ENCODE measurements at places on chromosomes 12 and 14.

- no peak for DNase-seq
Observed at GRCh38 chr12:72511906-72512305, 239.7 kb downstream of the TRHDE start.

DNA sequence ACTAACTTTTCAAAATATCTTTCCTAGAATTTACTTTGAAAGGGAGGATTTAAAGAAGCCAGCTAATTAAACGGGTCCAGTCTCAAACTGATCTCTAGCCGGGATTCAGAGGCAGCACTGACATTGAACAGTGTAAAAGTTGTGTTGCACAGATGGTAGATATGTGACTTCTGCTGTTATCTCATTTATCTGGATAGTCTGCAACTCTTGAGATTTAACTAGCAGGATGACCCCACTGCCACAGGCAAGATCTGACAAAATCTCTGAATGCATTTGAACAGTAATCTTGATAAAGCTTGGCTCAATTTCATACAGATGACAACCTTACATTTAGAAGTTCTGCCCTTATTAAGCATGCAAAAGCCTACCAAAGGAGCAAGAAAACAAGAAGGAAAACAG lies 138.0 kb upstream of the CPNE8 start:
- no peak for DNase-seq

DNA sequence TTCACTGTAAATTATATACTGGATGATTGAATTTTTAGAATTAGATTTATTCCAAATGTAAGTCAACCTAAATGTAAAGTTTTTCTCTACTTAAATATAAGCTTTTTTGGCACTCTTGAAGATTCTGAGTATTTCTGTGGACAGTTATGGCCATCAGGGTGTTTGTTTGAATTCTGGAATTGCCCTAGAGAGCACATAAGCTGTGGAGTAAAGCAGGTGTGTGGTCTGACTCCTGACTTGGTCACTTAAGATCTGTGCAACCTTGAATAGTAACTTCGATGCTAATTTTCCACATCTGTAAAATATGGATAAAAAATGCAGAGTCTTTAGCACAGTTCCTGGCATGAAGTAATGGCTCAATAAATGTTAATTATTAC lies 64.4 kb downstream of the FUT8 start:
- DNase-seq, result no peak

DNA sequence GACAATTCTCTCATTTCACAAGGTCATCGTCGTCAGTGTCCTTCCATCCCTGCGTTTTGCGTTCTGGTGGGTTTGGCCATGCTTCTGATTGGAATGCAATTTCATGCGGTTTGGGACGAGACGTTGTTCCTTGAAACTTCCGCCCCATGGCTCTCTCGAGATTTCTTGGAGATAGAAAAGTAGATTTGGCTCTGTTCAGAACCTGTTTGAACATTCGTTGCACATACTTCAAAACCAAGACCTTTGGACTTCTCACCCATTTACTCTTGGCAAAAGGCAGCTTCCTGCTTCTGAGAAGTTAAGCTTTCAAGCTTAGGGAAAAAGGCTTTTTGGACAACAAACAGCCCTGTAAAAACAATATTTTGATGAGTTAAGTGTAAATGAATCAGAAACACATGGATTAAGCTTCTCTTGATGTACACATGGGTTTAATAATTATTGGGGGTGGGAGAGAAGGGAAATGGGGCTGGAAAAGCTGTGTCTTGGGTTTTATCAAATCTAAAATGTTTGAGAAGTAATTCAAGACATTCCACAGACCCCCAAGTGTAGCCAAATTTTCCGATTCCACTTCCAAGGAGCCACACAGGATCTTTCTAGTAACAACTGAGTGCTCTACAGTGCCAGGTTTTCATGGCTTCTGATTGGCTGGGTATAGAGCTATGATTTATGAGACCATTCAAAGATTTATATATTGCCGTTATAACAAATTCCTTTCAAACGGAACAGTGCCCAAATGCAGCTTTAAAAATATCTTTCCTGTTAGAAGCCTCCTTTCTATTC lies 467.2 kb downstream of the MED13L start:
- no peak for DNase-seq

- no peak for DNase-seq
Observed at GRCh38 chr12:77679686-77680085, 151.0 kb upstream of the NAV3 start.

- peak; percentile 62 for DNase-seq
Observed at GRCh38 chr12:113086249-113087164, 30.0 kb downstream of the DTX1 start.

DNA sequence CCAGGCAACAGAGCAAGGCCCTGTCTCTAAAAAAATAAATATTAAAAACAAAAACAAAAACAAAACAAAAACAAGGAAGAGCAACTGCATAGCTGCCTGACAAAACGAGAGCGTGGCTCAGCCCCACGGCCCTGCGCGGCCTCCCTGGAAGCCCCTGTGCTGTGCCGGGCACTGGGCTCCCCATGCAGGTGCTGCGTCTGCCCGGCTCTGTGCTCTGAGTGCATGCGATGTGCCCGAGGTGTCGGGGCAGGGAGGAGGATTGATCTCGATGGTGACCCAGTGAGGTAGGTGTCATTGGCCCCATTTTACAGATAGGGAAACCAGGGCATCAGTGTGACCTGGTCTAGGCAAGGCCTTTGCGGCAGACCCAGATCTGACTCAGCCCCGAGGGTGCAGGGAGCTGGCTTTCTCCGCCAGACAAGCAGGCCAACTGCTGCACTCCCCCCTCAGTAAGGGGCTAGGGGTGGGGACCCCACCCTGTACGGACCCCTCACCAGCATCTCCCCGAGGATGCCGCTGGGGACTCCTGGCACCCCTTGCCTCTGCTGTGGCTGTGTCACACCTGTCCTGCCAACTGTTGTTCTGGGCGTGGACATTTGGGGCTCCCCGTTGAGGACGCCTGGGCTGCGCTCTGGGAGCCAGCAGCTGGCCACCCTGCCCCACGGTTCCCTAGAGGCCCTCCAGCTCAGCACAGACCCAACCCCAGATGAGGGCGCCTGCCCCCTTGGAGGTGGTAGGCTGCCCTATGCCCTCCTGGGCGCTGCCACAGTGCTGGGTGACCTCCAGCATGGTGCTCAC lies 15.3 kb downstream of the GPR132 start:
- no peak for DNase-seq

DNA sequence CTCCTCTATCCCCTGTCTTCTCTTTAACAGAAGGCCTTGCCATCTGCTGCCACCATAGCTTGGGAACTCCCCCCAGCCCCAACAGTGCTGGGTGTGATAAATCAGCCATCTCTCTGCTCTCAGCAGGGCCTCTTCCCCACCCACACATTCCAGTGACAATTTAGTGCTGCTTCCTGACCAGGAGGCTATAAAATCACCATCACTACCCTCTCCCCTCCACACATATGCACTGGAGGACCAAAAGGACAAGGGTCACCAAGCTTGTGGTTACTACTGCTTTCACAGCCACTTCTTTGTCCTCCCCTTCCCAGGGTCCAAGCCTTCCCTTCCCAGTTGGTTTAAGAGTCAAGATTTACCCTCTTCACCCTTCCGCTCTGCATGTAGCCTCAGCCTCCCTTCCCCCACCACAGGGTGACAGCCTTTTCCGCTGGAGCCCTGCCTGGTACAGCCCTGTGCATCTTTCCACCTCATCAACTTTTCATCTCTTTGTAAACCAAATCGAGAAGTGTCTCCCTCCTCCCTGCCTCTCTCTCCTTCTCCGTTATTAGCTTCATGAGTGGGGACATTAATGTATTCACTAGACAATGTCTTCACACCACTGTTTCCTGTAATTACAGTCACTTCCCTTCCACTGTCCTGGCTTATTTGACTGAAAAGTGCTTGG lies 9.4 kb downstream of the PSMB5 start:
- no peak for DNase-seq

- no peak for DNase-seq
Observed at GRCh38 chr12:107397890-107398500, 287.6 kb upstream of the PWP1 start.

- no peak for DNase-seq
Observed at GRCh38 chr12:69720750-69721149, 17.9 kb upstream of the RAB3IP start.

- DNase-seq, result no peak
Observed at GRCh38 chr14:34983148-34983760, 462 bp downstream of the SRP54 start.

- no peak for DNase-seq
Observed at GRCh38 chr14:58792416-58792815, 154.7 kb downstream of the DACT1 start.

GRCh38 chr12:28024231-28024995 lies 51.9 kb upstream of the PTHLH start:
- no peak for DNase-seq

DNA sequence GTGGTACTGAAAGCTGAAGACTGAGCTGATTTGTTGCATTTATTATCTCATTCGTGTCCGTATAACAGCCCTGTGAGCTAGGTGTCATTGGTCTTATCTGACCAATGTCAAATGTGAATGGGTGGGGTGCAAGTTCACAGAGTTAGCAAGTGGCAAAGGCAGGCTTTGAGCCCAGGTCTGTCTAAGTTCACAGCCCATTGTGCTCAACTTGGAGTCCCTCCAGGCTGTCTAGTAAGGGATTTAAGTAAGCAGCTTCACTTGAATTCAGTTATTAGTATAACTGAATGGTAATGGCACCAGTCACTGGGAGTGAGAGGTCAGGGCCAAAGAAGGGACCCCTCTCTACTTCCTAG lies 8.5 kb downstream of the C1S start:
- no peak for DNase-seq

GRCh38 chr14:32933629-32934072 lies 5.0 kb upstream of the NPAS3 start:
- no peak for DNase-seq

- DNase-seq, result no peak
Observed at GRCh38 chr12:117080661-117081144, 18.5 kb downstream of the TESC start.

DNA sequence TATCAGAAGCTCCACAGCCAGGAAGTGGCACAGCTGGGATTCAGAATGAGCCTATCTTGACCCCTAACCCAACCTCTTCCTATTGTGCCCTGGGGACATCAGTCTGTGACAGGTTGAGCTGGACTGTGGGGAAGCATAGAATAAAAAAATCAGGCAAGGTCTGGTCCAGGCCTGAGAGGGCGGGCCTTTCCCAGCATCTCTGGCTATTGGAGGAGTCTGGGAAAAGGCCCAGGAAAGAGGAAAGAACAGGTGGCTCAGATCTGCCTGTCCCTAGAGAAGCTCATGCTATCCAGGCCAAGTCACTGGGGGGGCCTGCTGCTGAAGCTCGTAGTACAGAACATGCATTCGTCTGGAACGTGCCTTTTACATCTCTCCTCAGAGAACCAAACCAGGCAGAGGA lies 100.5 kb downstream of the PPM1H start:
- no peak for DNase-seq

DNA sequence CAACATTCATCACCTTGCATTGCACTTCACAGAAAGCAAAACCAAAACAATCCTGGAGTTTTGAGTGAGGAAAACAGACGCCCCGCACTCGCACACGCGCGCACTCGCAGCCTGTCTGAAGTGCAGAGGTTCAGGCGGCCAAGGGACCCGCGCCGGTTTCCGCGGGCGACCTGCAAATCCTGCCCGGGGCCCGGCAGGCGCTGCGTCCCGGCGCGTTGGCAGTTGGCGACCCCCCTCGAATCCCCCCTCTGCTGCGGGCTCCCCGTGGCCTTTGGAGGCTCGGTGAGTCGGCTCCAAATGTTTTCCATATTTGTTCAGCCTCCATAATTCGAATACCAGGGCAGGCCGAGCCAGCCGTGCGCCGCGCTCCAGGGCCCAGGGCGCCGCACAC lies at the start of gene SSPN:
Gene SSPN, plus strand, starts transcription at position 324 of the 391 bp plus-strand sequence. CDS start 100 bp downstream, outside the sequence.
- peak; percentile 52 for DNase-seq

DNA sequence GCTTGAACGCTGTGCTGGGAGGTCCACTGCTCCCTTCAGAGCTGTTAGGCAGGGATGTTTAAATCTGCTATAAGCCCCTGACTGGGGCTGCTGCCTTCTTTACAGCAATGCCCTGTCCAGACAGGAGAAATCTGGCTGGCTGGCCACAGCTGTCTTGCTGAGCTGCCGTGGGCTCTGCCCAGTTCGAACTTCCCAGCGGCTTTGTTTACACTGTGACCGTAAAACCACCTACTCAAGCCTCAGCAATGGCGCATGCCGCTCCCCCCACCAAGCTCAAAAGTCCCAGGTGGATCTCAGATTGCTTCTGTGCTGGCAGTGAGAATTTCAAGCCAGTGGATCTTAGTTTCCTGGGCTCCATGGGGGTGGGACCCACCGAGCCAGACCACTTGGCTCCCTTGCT lies 35.8 kb downstream of the CKAP4 start:
- DNase-seq, result no peak

DNA sequence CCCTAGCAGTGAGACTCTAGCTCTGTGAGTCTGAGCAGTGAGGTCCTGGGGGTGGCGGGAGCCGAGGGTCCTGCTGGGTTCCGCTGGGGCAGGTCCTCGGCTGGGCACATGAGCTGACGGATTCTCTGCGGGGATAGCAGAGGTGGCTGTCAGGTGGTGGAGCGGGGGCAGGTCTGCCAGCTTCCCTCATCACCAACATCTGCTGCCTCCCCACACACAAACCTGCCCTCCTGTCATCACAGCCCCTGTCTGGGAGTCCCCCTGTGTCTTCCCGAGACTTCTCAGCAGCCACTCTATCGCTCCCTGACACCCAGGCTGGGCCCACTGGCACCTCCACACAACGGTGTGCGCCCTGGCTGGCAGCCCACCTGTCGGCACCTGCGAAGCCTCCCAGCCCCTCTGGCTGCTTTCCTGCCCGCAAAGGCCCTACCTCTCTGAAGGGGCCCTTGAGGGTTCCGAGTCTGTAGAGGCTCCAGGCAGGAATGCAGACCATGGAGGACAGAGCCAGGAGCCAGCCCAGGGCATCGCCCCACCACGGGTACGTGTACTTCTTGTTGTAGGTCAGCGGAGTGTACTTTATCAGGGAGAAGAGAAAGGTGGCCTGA lies 7.1 kb upstream of the SLC6A12 start:
- DNase-seq, result no peak

GRCh38 chr14:38999949-39000348 lies 103.1 kb downstream of the SEC23A start:
- no peak for DNase-seq

GRCh38 chr14:57755018-57755521 lies 110.8 kb downstream of the SLC35F4 start:
- no peak for DNase-seq

DNA sequence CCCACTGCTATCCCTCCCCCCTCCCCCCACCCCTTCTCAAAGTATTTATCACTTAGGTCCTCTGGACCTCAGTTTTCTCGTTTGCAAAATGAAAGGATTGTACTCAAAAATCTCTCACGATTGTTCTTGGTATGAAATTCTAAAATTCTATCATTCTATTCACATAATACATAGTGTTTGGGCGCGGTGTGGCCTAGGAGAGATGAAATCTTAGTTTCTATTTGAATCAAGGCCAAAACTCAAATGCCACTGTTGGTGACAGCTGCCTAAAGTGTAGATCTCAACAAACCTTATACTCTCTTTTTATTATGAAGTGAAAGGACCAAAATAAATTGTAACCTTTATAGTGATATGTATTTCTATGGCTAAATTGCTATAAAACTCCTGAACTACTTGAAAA lies 23.7 kb upstream of the YAF2 start:
- no peak for DNase-seq

DNA sequence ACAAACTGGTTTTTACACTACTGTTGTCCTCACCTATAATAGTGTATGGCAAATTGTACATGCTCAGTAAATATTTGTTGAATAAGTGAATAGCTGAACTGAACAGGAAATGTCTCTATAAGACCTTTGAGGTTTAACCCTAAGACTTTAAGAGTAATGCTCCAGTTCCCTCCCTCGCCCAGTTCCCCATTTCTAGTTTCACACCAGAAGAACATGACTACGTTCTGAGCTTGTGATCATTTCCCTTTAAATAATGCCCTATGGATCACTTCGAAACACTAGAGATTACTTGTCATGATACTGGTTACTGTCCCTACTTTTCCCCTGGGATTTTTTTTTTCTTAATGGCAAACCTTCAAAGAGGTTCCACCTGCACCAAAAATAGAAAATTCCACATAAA lies 69.3 kb downstream of the PRKD1 start:
- DNase-seq, result no peak
